ENCODE measurements at places on chromosomes 1 and 21.

- DNase-seq: no peak
Observed at GRCh38 chr1:92488832-92489231, 2.1 kb upstream of the GFI1 start.

DNA sequence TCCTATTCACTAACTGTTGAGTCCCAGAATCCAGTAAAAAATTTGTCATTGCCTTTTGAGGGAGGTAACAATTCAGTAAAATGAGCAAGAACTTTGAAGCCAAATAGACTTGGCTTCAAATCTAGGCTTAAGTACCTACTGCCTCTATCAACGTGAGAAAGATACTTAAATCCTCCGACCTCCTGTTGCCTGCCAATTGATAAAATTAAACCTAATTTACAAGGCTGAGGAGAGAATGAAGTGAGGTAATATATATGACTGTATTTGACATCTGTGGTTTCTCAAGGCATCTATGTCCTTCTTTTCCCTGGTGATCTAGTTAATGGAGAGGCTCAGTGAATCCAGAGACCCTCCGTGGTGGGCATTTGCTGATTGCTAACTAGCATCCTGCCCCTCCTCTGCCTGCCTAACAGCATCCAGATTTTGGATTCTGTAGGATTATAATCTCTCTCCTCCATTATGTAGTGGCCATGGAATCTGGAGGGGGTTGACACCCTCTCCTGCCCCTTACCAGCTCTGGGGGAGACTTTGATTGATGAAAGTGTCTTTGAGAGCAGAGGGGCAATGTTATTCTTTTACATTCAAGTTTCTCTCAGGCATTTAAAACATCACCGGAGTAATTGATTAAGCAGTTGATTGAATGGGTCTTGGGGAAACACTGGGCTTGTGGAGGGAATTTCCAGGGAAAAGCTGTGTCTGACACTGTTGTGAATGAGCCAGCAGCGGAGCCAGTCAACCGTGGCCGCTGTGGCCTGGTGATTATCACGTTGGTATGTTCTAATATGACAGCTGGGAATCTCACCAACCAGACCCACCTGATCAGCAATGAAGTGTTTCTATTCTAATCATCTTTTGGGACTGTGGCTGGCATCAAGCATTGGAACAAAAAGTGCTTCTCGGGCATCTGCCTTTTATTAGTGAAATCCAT is 140.7 kb upstream of the FAM78B start:
- no peak for DNase-seq

- no peak for DNase-seq
Observed at GRCh38 chr1:55052221-55053142, 13.1 kb downstream of the PCSK9 start.

DNA sequence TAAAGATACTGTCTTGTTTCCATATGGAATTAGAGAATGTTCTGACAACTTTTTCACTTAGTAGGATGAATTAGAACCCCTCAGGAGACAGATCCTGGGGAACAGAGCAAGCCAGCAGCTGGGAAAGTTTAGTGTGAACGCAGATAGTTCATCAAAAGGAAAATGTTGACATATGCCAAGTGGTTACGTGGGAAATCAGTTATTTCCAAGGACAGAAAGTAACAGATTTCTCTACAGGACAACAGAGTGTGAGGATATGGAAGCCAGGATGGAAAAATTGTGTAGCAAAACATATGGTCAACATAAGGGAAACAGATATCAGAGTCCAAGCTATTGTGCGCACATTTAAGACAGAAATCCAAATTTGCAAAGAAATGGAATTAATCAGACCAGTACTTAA is 419.5 kb downstream of the LRRIQ3 start:
- DNase-seq: no peak

DNA sequence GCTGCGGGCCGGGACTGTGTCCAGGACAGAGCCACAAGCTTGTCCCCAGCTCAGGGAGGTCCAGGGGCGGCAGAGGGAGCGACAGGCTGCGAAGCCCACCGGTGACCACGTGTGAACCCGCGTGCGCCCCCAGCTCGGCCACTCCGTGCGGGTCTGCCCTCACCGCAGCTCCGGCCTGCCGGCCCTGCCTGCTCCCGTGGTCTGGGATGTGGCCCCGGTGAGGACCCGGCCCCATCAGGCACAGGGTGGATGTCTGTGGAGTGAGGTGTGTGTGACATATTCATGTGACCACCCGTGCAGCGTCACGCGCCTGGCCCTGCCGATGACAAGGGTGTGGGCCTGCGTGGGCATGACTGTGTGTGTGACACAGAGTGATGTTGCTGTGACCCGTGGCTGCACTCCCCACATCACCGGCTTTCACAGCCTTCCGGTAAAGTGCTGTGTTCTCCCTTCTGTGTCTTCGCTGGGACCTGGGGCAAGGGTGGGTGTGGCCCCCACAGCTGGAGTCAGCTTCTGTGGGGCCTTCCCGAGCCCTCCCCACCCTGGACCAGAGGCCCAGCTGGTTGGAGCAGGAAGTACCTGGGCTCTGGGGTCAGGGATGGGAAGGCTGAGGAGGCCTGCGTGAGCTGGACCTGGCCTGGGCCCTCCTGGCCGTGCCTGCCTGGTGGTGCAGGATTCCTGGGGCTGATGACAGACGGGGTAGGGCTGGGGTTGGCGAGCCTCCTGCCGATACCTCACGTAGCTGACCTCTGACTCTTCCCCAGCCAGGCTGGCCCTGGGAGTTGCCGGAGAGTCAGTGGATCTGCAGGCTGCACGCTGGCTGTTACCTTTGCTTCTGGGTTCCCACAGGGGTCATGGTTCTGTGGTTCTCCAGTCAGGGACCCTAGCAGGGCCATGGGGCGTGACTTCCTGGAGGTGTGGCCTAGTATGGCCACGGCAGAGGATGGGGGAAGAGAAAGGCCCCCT is 4.1 kb downstream of the RNF223 start:
- no peak for DNase-seq

DNA sequence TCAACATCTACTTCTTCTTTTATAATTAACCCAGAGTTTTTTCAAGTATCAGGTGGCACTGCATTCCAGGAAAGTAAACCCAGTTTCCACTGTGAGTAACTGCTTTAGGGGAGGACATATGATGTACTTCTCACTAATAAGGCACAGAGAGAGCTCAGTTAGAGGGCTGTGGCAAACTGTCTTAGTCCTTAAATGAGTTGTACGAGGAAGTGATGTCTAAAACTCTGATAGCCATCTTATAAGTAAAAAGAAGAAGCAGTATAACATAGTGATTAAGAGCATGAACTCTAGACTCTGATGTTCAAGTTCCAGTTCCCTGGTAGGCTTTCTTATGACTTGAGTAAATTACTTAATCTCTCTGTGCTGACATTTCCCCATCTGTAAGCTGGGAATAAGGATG is 58.7 kb upstream of the PTGS2 start:
- DNase-seq: no peak

GRCh38 chr21:37199057-37199924 is 67.8 kb downstream of the VPS26C start:
- DNase-seq: no peak

GRCh38 chr1:201894343-201895119 is 5.8 kb downstream of the SHISA4 start:
- DNase-seq: no peak

GRCh38 chr21:21188513-21189195 is 190.4 kb downstream of the NCAM2 start:
- no peak for DNase-seq

DNA sequence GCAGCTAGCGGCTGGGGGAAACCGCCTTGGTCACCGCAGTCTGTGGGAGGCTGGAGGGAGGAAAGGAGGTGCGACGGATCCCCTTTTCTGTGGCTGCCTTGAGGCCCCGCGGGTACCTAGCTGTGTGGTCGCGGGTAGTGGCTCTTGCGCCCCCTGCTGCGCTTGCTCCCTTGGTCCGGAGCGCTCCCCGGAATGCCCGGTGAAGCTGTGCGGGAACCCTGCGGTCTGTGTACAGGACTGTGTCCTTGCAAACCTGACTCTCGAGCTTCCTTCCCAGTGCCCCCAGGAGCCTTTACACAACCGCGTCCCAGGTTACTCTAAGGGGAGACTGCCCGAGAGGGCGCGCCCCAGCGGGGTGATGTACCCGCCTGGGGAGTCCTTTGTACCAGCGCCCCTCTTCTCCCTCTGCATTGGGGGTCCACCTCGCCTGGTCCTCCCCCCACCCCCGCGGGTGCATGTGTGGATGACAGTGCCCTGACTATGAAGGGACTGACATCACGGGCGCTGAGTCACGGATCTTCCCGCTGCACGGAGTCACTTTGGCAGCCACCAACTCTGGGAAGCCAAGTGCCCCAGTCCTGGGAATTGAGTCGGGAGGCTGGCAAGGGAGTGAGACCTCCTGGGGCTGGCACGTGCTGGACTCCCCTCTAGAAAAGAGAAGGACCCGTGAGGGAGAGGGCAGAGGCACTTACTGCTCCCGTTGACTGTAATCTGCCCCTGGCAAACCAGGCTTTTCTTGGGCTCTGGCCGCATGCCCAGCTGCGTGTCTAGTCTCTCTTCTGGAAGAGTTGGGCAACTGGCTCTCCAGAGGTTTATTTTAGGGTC is 816 bp downstream of the IL6R start:
- DNase-seq: no peak

DNA sequence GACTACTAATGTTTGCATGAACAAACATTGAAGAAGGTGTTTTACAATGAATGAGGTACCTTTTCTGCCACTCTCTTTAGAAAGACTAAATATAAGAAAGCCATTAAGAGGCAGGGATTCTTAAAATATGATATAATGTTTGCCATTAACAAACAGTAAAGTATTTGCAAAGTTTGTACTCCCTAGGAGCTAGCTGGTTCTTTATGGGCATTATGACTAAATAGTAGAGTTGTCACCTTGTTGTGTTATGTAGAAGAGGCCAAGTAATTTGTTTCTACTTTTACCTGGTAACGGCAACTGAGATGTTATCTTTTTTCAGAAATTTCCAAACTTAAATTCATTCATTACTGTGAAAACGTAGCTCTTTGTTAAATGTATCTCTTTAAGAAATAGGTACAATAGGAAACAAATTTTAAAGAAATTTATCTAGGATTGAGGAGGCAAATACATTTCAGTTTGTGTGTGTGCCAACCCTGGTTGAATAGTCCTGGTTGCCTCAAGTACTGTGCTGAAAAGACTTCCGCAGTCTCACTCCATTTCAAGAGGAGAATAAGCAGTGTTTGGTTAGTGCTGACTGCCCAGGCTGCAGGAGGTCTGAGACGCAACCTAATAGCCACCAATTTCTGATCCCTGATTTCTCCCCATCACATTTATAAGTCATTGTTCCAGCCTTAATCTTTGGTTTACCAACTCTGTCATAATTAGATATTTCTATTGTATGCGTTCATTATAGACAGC is 52.1 kb downstream of the WDR3 start:
- no peak for DNase-seq

- DNase-seq: no peak
Observed at GRCh38 chr1:213041443-213041842, 9.6 kb upstream of the RPS6KC1 start.

- DNase-seq: no peak
Observed at GRCh38 chr1:151803164-151803563, 2.1 kb downstream of the LINGO4 start.

DNA sequence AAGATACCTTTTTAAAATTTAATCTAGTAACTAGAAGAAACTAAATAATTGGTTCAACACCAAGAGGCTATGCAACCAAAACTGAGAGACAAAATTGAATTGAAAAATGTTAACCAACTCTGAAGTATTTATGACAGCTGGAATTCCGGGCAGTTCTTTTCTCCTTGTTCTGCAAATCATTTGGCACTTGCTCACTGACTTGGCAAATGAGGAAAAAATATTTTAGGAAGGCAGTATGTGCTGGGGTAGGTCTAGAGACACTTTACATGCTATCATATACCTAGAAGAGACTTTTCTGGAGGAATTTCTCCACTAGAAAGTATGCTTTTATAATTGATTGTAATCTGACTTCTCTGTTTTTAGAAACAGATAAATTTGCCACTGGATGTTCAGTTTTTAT is 22.1 kb upstream of the SH3D21 start:
- no peak for DNase-seq

GRCh38 chr1:50289495-50289894 is 133.7 kb downstream of the DMRTA2 start:
- DNase-seq: no peak

GRCh38 chr1:42690477-42691156 is 8.4 kb downstream of the YBX1 start:
- no peak for DNase-seq

GRCh38 chr1:184752656-184753055 is 2.0 kb downstream of the EDEM3 start:
- no peak for DNase-seq

DNA sequence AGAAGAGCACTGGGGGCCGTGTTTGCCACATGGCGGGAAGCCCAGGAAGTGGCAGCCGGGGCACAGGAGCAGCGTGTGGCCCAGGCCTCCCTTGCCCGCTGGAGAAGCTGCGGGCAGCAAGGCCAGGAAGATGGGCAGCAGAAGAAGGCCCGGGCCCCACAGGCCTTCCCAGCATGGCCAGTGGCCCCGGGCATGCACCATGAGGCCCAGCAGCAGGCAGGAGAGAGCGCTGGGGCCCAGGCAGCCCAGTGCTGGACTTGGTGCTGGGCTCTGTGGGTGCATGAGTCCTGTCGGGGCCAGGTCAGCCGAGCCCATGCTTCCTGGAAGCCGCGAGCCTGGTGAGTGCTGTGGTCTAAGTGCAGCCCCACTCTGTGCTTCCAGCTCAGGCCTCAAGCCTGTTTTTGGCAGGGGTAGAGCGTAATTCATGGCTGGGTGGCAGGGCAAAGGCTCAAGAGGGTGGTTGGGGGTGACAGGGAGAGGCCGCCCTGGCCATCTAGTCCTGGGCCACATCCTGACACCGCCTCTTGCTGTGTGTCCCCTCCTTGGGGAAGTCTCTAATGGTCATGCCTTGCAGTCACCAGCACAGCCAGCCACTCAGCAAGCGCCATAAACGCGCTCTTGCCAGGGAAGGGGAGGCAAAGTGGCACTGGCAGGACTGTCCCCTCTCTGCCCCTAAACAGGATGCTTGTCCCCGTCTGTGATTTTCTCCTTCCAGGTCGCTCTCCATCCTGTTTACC is 21.3 kb downstream of the MTHFR start:
- DNase-seq: no peak

GRCh38 chr1:203765029-203765837 is at the start of gene LAX1:
Gene LAX1 (plus strand): TSS chr1:203765183. CDS start chr1:203765566, 383 bp downstream.
- DNase-seq: peak; percentile 73

GRCh38 chr1:201096977-201097856 is 15.0 kb downstream of the CACNA1S start:
- no peak for DNase-seq

DNA sequence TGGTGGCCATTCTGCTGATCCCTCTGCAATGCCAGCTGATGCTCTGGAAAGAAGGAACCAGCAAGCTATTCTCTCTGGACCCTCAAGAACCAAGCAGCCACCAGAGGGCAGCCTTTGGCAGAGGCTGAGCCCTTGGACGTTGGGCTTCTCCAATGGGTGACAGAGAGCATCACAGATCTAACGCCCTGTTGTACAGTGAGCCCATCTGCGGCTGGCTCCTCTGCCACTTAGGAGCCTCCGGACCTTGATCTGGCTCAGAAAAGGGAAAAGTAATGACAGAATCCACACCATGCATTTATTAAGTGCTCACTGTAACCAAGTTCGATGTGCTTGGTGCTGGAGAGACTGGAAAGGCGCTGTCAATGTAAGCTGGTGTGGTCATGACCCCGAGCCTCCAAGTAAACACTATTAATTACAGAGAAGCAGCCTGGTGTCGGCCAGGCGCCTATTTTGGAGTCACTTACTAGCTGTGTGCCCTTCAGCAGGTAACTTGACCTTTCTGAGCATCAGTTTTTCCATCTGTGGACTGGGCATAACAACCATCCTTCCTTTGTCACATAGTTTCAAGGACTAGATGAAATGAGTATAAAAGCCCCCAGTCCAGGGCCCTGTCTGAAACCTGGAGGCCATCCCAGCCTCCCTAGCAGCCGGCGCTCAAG is 34.9 kb downstream of the ECE1 start:
- peak; percentile 81 for DNase-seq

All from stimulated activated CD4-positive, alpha-beta T cell treated with anti-CD3 and anti-CD28 coated beads, Interleukin-15, amount 100 ng/mL, for 48 hours (primary cell).